ENCODE measurements at places on chromosomes 7 and 10.

DNA sequence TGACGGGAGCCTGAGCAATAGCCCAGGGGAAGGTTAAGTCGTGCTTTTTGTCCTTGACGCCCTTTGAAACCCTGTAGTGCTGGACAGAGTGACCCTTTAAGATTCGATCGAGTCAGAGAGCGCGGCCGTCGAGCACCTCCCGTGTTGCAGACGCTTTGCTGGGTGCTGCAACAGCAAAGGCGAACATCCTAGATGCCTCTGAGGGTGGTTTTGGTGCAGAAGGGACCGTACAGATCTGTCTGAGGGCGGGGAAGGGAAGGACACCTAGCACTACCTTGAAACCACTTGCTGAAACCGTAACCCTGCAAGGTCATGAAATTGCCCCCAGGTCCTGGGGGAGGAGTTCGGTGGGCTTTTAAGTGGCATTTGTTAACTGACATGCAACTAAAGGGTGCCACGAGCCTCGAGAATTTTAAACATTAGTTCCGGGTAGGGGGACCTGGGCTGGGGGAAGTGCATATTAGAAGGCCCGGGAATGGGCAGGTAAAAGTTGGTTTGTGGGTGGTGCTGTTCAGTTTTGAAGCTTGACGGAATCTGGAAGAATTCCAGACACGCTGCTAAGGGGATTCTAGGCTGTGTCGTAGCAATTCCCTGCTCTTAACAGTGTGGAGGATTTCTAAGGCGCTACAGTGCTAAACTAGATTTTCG is 786 bp downstream of the ATP5F1C start:
- DNase-seq = no peak

DNA sequence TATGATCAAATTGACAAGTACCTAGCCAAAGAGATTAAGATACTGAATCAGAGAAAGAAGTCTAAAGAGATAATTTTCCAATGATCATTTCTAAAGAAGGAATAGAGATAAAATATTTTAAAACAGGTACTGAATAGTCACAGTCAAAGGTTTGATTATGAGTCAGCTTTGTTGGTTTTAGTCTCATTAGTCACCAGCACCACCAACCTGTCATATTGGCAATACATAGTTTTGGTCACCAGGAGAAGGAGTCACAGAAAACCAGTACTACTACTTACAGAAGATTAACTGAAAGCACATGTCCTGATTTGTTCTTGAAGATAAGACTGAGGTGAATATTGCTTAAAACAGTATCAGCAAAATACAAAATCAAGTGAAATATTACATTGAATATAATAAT is 34.6 kb downstream of the ZEB1 start:
- peak; percentile 14 for DNase-seq

DNA sequence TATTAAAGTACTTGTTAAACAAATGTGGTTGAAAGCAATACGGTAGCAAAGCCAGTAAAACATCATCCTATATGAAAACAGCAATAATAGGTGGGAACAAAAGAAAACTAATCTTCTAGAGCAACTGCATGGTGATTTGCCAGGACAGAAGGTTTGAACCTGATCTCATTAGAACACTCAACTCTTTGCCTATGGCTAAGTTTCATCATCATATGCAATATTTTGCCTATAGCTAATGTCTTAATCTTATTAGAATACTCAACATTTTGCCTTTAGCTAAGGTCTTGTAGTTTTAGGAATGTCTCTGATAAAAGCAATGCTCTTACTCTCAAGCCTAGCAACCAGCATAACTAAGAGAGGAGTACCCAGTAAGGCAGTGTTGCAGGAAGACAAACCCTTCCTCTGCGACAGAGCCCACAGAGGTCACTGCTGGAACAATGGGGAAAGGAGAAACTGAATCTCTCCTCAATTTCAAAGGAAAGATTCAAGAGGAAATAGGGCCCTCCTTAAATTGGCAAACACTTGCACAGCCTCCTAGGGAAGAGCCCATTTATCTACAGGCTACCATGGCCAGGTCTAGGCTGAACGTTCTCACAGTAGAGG is 38.3 kb downstream of the CADPS2 start:
- no peak for DNase-seq

DNA sequence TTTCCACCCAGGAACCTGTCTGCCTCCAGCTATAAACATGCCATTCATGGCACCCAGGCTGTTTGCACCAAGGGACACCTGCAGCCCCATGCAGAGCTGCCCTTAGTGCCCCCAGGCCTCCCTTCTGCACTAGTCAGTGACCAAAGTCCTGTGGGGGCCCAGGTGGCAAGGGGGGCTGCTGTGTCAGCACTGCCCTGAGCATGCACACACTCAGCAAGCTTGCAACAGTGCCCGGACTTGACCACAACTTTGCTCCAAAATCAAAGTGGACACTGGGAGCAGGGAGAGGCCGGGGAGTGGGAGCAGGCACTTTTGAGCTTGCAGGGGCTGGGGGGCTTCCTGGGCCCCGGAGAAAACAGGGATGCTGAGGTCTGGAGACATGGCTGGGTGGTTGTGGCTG is 192.9 kb upstream of the MBL2 start:
- no peak for DNase-seq

DNA sequence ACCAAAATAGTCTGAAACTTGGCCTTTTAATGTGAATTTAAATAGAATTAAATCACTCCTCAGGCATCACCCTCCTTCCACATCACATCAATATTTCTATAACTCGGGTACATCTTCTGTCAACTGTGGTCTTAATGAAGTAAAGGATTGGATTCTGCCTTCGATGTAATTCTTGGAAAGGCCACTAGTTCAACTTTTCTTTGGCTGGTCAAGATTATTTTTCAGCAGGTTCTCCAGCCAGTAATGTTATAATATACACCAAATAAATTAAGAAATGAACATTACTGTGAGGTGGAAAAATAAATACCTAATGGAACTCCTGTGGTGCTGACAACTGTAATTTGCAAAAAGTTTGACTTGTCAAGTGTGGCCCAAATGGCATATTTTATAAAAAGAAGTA is 9.7 kb upstream of the SLC16A9 start:
- DNase-seq = no peak

- DNase-seq = no peak
These were observed 2.9 kb upstream of the MIOS start for GRCh38 chr7:7563813-7564212.

GRCh38 chr10:29826221-29826620 is 191.4 kb upstream of the SVIL start:
- no peak for DNase-seq

GRCh38 chr7:43872406-43873110 is 3.2 kb upstream of the MRPS24 start:
- DNase-seq = no peak

GRCh38 chr10:15419279-15419874 is 48.3 kb upstream of the FAM171A1 start:
- peak; percentile 21 for DNase-seq

DNA sequence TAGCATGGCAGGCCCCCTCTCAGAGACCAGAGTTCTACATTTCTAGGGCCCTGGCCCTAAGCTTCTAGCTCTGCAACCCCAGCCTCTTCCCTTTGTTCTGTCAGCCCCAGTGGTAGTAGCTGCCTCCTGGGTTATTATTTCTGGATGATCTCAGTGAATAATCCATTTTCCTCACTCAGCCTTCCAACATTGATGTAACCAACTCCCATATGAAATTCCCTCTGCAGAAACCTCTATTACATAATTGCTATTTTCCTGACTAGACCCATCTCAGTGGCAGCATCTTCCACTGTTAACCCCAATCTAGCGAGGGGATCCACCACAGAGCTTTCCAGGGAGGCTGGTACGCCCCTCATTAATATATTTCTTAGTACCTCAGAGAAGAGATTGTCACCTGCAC is 49.8 kb downstream of the FHIP2A start:
- no peak for DNase-seq

DNA sequence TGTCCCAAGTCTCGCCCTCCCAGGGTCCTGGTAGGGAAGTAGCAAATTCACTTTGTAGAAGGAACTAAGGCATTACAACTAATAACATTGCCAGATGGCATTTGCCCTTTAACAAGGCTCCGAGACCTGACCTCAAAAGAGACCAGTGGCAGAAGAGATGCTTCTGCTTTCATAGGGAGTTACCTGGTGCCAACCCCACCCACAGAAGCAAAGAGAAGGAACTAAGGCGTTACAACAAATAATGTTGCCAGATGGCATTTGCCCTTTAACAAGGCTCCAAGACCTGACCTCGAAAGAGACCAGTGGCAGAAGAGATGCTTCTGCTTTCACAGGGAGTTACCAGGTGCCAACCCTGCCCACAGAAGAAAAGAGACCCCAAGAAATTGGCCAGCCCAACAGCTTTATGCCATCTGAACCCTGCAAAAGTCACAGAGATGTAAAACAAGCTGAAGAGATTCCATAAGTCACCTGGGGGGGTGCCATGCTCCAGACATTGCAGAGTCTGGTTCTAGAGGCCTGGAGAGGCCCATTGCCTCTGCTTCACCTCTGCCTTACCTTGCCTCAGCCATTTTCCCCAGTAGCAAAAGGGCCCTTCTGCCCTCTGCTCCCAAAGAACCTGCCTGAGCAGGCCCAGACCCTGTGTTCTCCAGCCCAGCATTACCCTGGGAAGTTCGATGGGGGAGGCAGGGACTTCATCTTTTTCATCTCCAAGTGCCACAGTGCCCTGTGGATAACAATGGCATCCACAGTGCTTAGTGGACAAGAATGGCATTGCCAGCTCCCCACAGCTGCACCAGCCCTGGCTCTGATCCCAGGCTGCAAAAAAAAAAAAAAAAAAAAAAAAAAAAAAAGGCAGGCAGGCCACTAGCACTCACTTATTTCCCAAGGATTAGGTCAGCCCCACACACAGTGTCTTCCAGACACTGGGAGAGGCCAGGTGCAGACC is 179.5 kb upstream of the PLXNA4 start:
- DNase-seq = no peak

- DNase-seq = no peak
These were observed 636.8 kb upstream of the GRM3 start for GRCh38 chr7:86006909-86007308.

GRCh38 chr7:28258240-28258639 is 77.6 kb upstream of the JAZF1 start:
- no peak for DNase-seq

GRCh38 chr10:114694752-114695151 is 36.7 kb upstream of the ABLIM1 start:
- no peak for DNase-seq

DNA sequence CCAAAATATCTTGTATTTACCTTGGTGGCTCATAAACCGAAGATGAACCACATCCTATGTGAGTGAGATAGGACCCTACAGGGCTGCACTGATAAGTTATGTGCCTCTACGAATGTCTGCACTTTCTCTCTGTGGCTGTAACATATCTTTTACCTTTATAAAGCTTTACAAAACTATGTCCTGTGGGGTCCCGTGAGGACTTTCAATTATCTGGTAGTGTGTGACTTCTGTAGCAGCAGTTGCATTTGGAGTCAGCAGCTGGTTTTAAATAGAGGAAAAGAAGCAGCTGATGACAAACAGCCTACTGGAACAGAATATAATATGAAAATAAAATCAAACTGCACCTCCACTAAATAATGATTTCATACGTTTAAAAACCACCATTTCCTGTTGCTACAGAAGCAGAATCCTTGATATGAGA is 222.4 kb upstream of the GNAI1 start:
- DNase-seq = no peak

GRCh38 chr7:29977886-29978651 is 11.5 kb downstream of the SCRN1 start:
- DNase-seq = no peak

GRCh38 chr7:139661043-139661440 is 116.8 kb downstream of the HIPK2 start:
- no peak for DNase-seq

DNA sequence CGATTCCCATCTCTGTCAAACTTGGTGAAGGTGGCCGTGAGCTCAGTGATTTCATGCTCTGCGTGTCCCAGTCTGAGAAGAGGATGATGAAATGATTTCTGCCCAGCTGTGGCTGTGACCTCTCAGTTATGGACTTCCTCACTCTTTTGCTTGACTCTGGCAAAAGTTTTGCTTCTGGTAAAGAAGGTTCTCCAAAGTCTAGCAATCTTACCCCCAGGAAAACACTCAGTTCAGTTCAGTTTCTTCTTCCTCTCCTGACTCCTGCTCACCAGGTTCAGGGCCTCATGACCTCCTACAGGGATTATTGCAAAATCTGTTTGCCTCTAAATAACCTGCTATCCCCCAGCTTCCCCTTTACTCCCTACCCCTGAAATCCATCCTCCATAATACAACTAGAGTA is 4.9 kb upstream of the BLOC1S2 start:
- no peak for DNase-seq

GRCh38 chr10:98636921-98637329 is 190.2 kb upstream of the HPS1 start:
- no peak for DNase-seq

DNA sequence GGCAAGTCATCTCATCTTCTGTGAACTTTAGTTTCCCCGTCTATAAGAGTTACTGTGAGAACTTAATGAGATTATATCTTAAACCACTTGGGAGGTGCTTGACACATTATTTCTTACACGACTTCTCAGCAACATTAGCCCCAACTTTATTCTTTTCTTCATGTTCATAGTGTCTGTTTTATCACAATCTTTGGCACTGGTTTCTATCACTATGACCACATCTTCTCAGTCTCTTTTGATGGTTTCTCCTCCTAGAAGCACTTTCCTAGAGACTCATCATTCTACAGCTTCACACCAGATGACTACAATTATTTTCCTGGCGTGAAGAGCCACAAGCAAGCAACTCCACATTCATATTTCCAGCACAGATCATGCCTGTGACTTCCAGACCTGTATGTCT is 26.5 kb upstream of the BET1 start:
- no peak for DNase-seq

DNA sequence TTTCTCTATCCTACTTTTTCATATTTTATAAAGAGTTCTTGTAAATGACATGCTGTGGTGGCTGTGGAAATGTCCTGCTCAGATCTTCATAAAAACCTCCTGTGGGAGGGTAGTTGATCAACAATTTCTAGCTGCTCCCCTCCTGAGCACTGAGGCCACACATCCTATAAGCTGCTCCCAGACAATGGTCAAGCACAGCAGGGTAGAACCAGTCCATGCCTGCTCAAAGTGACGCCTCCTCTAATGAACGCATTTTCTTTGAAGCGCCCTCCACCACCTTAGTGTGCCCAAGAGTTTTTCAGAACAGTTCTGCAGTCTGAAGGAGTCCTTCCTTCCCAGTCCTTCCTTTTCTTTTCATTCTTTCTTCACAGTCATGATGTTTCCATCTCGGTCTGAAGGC is 298.6 kb upstream of the CACNA2D1 start:
- DNase-seq = no peak

GRCh38 chr7:17940302-17940883 is at the start of gene SNX13:
Gene SNX13, minus strand, starts transcription at chr7:17940494. Its CDS starts 199 bp downstream, at chr7:17940295.
- peak; percentile 83 for DNase-seq

- no peak for DNase-seq
These were observed 194.9 kb upstream of the ETV1 start for GRCh38 chr7:14184292-14184864.

Data from activated T-cell treated with anti-CD3 and anti-CD28 coated beads, Interleukin-2, amount 50 U/mL, for 4 hours (primary cell).